Choroid plexus epithelial cell (primary cell): ENCODE measurements at places on chromosomes 2 and 18.

DNA sequence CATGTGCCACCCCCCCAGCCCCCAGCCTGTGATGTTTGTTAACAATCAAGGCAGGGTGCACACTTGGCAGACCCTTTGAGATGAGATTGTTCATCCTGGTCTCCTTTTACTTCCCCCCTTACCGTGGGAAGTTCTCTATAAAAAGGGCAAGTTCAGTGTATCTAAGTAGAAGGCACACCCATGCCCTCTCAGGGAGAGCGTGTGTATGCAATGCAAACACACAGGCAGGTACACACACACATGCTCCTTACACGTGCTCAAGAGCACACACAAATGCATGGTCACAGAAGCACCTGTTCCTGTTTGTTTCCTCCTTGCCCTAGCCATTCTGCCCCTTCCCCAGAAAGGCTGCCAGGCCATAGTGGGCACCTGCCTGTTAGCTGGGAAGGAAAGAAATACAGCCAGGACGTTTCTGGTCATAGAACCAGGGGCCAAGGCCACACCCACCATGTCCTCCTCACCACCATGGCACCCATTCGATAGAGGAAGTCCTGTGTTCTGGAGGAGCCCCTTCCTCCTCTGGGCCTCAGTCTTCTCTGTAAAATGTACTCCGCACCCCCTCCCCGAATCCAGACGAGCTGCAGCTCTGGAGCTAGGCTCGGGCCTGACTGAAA lies 3.1 kb downstream of the ATOH8 start:
- no peak for DNase-seq

- no peak for DNase-seq
These were observed 28.9 kb downstream of the SPRED2 start for GRCh38 chr2:65403529-65403915.

DNA sequence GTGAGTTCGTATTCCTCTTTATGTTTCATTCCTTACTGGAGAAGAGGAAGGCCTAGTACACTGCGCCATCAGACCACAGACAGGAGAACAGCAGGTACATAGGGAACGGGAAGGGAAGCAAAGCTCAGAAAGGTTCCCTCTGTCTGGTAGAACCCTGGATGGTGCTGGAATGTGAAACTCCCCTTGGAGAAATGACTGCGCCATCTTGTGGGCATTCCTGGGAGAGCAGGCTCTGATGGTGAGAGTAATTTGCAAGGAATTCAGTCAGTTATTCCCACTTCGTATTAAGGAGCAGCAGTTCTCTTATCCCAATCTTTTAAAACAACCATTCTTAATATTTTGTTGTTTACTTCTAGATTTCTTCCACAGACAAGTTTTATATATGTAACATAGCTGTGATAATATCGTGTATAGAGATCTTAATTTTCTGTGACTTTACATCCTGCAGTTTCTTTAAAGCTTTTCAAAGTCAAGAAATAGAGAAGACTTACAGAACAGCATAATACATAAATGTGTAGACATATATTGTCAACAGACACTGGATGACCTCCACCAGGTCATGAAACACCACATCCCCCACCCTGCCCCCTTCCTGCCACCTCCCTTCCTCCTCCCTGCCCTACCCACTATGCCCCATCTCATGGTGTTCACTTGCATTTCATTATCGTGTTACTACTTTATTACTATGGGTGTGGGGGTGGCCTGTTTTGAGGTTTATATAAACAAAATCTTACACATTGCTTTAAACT lies 83.9 kb downstream of the ARHGEF4 start:
- peak; percentile 81 for DNase-seq

DNA sequence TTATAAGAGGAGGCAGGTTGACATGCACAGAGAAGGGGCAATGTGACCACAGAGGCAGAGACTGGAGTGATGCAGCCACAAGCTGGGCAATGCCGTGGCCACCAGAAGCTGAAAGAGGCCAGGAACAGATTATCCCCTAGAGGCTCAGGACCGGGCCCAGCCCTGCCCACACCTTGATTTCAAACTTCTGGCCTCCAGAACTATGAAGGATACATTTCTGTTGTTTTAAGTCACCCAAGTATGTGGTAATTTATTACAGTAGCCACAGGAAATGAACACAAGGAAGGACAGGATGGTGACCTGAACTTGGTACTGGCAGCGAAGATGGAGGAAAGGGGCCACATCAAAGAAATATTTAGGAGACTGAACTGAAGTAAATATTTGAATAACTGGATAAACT lies 66.8 kb upstream of the RIOK3 start:
- no peak for DNase-seq

DNA sequence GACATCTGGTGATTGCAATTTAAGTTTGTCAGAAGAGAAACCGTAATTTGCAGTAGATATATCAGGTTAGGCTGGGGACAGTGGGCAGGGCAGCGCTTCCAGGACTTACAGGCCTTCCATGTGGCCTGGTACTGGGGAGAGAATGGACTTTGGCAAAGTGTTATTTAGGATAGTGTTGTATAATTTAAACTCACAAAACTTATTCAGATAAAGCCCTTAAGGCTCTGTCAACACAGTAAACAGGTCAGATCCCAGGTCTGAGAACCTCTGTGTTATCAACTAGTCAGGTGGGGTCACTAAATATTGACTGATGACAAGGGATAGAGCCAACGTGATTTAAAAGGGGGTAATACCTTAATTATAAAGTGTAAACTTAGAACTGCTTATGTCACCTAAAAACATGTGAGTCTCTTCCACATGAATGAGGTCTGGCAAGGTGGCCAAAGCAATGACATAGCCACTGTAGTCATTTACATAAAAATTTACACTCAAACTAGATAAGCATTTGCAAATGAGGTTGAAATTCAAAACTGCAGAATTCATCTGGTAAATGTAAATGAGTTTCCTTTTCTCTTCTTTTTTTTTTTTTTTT lies 80.2 kb upstream of the DNMT3A start:
- no peak for DNase-seq

DNA sequence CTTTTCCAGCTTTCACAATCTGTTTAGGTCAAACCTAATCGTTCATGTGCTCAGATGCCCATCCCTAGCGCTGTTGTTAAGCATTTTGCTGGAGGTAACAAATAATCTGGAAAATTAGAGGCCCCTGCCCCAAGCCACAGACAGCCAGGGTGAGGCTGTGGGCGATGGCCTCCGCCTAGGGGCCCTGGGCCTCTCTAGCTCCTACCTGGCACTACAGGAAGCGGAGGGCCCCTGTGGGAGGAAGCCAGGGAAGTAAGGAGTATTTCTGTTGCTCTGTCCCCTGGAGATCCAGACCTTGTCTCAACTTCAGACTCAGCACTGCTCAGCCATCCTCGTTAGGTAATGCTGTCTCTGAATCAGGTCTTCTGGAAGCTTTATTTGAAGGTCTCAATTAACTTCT lies 12.4 kb upstream of the FOSL2 start:
- no peak for DNase-seq

DNA sequence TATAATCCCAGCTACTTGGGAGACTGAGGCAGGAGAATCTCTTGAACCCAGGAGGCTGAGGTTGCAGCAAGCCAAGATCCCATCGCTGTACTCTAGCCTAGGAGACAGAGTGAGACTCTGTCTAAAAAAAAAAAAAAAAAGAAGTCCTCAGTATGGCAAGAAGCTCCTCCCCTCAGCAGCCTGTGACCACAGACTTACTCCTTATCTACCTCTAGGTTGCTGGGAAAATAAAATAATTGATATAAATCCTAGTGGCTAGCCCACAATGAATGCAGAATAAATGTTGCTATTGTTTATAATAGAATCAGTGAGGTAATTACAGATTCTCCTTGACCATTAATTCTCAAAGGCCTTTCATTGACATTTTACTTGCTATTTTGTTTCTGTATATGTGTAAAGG lies 70.6 kb downstream of the IRS1 start:
- DNase-seq: peak; percentile 33

GRCh38 chr2:101469863-101470262 lies 5.0 kb downstream of the RFX8 start:
- no peak for DNase-seq

- DNase-seq: no peak
These were observed at the start of gene ITGA6 for GRCh38 chr2:172427256-172427989. Gene ITGA6, plus strand, starts transcription at chr2:172427586.

DNA sequence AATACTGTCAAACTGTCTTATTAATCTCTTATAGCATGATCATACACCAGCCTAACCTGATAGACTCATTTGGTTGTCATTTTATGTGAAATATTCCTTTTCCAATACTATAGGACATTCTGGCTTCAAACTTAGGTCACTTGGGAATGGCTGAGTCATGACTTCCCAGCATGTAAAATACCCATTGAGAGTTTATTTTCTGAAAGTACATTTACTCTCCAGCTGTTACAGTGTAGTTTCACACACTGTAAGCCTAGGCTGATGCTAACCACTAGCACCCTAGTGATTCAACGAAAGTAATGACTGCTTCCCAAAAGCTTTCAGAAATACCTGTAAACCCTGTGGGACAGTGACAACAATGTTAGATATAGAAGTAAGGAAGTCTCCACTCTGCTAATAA lies 93.8 kb downstream of the FIGN start:
- DNase-seq: peak; percentile 76

DNA sequence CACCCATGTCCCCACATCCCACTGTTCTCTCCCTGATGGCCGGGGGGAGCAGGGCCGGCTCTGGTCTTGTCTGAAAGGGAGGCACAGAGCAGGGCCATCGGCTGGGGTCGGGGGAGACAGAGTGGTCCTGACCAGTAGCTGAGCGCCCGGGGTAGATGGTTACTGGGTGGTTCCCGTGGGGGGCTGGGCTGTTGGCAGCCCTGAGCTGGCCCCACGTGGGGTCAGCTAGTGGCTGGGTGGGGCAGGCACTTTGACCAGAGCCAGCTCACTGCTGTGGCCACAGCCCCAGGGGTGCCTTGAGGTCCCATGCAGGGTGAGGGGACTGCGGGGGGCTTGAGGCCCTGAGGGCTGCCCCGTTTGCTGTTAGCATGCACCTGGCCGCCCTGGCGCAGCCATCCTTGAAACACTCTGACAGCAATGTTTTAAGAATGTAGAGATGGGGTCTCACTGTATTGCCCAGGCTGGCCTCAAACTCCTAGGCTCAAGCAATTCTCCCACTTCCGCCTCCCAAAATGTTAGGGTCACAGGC lies 12.3 kb upstream of the NEU4 start:
- DNase-seq: no peak

DNA sequence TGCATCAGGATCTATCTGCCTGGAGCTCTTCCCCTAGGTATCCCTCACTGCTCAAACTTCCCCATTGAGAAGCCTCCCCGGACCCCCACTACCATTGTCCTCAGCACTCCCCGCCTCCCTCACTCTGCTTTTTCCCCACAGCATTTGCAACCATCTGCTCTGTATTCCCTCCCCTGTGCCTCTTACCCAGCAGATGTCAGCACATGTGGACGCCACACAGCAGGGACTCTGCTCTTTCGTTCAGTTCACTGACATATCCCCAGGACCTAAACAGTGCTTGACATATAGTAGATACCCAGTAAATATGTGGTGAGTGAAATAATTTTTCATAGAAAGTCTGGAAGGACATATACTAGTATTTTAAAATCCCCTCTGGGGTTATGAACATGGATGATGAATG lies 101.1 kb downstream of the TMEM247 start:
- peak; percentile 52 for DNase-seq

DNA sequence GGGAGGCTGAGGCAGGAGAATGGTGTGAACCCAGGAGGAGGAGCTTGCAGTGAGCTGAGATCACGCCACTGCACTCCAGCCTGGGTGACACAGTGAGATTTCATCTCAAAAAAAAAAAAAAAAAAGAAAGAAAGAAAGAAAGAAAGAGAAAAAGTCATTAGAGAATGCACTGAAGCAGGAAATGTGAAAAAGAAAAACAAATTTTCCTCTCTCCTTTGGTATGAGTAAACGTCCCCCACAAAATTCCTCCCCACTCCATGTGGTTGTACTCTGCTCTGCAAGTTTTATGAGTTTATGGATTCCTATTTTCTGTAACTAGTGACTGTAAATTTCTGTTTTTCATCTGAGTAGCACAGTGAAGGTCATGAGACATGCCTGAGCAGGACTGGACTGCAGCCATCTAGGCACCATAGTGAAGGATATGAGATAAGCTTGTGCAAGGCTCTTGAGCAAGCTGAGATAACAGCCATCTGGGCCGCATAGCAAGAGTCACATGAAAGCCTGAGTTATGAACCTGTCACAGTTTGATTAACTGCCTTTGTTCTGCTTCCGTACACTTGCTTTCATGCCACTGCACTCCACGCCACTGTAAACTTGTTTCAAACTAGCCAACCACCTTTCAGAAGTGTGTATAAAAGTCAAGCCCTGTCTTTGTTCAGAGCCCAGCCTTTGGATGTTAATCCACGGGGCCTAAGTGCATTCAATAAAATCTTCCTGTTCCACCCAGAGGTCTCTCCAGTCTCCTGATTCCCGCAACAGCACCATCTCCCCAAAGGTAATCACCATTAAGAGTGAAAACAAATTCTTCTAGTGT lies 50.2 kb downstream of the SKA1 start:
- DNase-seq: peak; percentile 92

DNA sequence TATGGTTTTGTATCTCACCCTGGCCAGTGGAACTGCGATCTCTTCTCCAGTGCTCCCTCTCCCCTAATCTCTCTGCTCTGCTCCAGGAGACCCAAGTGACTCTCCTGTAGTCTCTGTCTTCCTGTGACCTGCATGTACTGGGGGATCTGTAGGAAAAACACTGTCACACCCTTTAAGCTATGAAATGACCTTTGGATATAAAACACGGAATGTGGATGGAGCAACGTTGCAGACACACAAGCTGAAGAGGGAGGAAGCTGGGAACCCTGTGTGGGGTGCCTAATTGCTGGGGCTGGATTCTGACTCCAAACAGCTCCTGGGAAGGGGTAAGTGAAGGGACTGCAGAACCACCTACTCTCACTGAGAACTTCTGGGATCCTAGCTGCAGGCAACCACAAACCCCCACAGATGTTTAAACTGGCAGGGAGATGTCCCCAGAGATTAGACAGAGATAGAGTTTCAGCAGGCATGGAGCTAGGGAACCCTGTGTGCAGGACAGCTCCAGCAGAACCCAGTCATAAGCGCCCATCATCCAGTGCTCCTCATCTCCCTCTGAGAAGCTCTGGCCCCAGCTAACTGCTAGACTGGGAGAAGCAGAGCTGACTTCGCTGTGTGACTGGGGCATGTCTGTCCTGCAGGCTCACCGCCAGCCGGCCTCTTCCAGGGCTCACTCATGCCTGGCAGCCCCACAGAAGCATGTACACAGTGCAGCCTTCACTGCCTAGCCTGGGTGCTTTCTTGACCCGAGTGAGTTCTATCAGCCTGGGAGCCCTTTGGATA lies 482.7 kb upstream of the SETBP1 start:
- peak; percentile 23 for DNase-seq

GRCh38 chr2:128617029-128617590 lies 298.4 kb upstream of the HS6ST1 start:
- no peak for DNase-seq
